ENCODE measurements at places on chromosomes 12 and 14.

- no peak for DNase-seq
Observed at GRCh38 chr12:42338280-42338679, 12.3 kb downstream of the PPHLN1 start.

DNA sequence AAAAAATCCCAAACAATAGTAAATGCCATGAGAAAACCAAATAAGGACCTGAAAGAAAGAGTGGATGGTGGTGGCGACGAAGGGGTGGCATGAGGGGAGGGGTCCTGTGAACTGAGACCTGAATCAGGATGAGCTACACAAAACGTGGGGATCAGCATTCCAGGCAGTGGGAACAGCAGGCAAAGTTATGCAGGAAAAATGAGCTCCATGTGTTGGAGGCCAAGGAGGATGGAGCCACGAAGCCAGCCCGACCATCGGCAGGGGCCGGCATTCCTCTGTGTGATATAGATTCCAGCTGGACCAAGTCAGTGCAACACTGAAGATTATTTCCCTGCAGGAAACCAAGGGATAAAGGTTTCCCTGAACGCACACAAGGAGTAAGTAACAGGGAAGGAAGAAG is 7.1 kb downstream of the ADGRD1 start:
- no peak for DNase-seq

DNA sequence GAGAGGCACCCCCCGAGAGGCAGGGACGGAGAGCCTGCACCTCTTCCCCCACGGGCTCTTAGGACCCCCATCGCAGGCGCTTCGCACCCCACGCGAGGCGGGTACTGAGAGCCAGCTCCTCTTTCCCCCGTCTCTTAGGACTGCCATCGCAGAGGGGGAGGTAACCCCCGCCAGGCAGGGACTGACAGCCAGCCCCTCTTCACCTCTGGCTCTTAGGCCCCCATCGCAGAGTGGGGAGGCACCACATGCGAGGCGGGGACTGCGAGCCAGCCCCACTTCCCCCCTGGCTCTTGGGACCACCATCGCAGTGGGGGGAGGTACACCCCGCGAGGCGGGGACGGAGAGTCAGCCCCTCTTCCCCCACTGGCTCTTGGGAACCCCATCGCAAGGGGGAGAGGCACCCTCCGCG is 46.1 kb downstream of the DDX11 start:
- DNase-seq: no peak

DNA sequence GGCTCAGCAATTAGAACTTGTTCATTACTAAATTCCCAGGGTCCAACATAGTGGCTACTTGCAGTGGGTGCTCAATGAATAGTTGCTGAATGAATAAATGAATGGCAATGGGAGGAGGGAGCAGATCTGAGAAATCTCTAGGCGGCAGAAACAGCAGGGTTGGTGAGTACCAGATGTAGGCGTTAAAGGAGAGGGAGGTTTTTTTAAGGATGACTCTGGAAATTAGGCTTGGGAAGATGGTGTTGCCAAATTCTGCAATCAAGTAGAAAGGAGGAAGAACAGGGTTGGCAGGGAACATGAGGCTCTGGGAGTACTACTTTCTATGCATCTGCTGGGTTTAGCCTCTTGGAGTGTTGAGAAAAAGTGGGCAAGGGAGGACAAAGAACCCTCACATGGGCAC is 207.1 kb downstream of the APAF1 start:
- no peak for DNase-seq

GRCh38 chr14:98189062-98189461 is 1082.9 kb downstream of the BCL11B start:
- no peak for DNase-seq

DNA sequence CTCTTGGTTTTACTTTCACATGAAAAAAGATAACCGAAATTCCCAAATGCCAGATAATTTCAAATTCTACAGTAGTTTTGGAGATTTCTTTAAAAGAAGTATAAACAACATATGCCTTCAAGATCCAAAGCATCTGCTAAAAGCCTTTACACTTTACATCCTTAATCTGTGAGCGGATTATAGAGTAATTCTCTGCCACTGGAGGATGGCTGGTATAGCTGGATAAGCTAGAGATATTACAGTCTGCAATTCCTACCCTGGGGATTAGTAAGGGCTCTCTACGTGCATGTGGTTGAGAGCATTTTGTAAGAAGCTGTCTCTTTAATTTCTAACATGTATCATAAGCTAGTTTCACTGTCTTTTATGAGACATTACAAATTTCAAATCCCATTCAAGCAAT is 240.3 kb upstream of the HMGA2 start:
- no peak for DNase-seq
